ENCODE measurements at places on chromosomes 1 and 21.

DNA sequence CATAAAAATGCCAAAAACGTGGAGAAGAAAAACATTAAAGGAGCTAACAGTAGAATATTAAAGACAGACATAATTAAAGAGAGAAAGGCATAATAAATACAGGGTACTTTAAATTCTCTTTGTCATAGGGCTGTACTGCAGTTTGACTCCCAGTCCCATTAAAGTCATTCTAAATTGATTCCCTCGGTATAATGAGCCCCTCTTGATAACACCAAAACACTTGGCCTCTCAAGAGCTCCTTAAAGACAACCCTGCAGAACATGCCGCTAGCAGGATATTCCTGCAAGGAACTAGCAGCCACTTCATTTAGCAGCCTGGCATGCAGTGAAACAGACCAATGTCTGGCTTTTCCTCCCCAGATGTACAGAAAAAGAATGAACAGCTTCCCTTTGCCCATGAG lies 273.8 kb upstream of the ESRRG start:
- DNase-seq = no peak

- DNase-seq = no peak
Measured at GRCh38 chr1:68132426-68133130, 82.2 kb upstream of the DIRAS3 start.

DNA sequence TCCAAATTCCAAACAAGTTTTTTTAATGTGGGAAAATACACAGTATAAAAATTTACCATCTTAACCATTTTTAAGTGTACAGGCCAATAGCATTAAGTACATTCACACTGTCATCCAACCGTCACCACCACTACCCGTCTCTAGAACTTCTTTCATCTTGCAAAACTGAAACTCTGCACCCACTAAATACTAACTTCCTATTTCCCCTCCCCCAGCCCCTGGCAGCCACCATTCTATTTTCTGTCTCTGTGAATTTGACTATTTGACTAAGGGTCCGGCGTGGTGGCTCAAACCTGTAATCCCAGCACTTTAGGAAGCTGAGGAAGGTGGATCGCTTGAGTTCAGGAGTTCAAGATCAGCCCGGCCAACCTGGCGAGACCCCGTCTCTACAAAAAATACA lies 36.1 kb downstream of the CLSTN1 start:
- DNase-seq = no peak

GRCh38 chr1:235997049-235997448 lies 67.8 kb downstream of the NID1 start:
- DNase-seq = no peak

- DNase-seq = no peak
Measured at GRCh38 chr1:2976180-2976562, 45.1 kb upstream of the ACTRT2 start.

DNA sequence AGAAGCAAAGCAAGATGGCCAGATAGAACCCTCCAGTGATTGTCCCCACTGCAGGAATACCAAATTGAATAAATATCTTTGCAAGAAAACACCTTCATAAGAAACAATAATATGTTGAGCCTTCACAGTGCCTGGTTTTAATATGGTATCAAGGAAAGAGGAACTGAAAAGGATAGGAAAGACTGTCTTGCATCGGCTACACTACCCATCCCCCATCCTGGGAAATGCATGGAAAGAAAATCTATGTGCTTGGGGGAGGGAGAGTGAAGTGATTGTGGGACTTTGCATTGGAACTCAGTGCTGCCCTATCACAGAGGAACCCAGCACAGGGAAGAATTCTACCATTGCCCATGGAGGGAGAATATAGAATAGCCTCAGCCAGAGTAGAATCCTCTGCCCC lies 28.6 kb upstream of the AK5 start:
- no peak for DNase-seq

DNA sequence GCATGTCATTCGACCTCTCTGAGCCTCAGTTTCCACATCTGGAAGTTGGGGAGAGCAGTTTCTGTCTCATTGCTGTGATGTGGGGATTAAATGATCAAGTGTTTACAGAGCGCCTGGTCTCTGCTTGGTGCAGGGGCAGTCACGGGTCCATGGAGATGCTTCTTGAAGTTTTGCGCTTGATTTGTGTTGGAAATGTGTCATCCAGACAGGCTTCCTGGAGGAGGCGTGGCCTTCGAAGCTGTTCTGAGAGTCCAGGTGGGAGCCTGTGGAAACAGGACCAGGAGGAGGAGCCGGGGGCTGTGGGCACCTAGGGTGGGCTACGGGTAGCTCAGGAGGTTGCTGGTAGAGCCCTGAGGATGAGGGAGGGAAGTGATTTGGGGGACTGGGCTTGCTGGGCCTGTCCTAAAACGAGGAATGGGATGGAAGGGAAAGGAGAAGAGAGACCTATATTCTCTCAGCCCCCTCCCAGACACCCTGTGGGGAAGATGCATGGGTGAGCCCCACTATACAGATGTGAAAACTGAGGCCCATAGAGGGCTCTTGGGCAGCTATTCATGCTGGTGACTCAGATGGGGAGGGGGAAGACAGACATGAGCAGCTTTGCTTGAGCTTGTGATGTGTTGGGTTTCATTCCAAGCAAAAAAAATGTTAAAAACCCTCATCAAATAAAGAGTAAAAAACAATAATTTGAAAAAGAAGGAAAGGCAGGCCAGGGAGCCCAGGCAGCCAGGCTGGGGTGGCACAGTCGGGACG lies 107.2 kb upstream of the WNT4 start:
- no peak for DNase-seq

GRCh38 chr1:37901191-37901892 lies 42.0 kb upstream of the MTF1 start:
- no peak for DNase-seq

- no peak for DNase-seq
Measured at GRCh38 chr21:34352556-34352955, 11.2 kb upstream of the KCNE2 start.

GRCh38 chr1:58592522-58593134 lies 15.6 kb upstream of the TACSTD2 start:
- DNase-seq = no peak

DNA sequence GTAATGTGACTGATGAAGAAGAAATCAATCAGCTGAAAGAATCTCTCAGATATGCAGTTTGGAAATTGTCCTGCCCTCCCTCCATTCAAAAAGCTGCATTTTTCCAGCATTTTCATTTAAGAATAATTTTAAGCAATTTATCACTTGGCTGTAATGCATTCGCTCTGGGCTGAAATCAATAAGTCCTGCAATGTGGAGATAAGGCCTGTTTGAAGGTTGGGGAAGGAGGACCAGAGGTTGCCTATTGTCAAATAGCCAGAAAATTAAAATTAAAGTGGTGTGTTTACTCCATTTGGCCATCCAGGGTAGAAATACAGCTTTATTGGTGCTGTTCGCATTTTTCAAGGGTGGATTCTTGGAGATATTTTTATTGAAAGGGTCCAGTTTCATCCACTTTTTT lies 187.6 kb upstream of the NFIA start:
- DNase-seq = no peak

Measured in neuronal stem cell (in vitro differentiated cells).